ENCODE measurements at places on chromosomes 7 and 10. TPM values are rescaled to one million over a fixed set of nuclear protein-coding genes. Genes with fewer than 3 reads are reported as not detected.
A peak's percentile ranks its signal among the peaks of the same experiment; 100 is the strongest.

- no peaks in the 10 kb centered on the region for H3K27me3 ChIP-seq
- H3K4me1 ChIP-seq = peaks cover 21% of the 10 kb centered on the region
- H3K27ac ChIP-seq = peak overlapping the region; percentile 59
- no peak overlapping the region for H3K4me3 ChIP-seq
- DNase-seq = peak; percentile 52
These were observed 208.7 kb upstream of the FAM3C start for GRCh38 chr7:121604627-121605316.

DNA sequence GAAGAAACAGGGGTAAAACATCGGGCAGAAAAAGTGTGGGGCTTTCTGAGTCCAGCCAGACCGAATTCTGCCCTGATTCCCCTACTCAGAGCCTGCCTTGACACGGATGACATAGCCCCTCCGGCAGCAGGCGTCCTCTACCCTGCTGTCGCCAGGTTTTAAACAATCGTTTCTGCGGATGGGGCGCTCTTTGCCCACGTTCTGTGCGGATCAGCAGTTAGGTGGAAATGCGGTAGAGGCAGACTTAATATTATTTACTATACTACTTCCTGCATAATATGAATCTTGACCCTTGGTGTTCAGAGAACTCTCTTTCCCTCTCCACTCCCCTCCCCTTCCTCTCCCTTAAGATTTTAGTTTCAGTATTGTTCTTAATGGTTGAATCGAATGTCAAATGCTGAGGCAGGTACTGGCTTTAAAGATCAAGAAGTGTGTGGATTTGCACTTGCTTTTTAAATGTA is 2.4 kb downstream of the GATA3 start:
- peaks cover 24% of the 10 kb centered on the region for H3K4me1 ChIP-seq
- no peak for DNase-seq
- peaks cover 13% of the 10 kb centered on the region for H3K27me3 ChIP-seq
- peak overlapping the region; percentile 22 for H3K27ac ChIP-seq
- H3K36me3 ChIP-seq = no peaks in the 10 kb centered on the region

- H3K27me3 ChIP-seq = no peaks in the 10 kb centered on the region
- no peaks in the 10 kb centered on the region for H3K4me1 ChIP-seq
- no peaks in the 10 kb centered on the region for H3K36me3 ChIP-seq
- no peak for DNase-seq
- no peak overlapping the region for H3K27ac ChIP-seq
These were observed 86.3 kb downstream of the FGFR2 start for GRCh38 chr10:121511943-121512342.

- H3K4me1 ChIP-seq = peaks cover 16% of the 10 kb centered on the region
- H3K4me3 ChIP-seq = no peak overlapping the region
- H3K27ac ChIP-seq = peak overlapping the region; percentile 62
- DNase-seq = no peak
- H3K27me3 ChIP-seq = no peaks in the 10 kb centered on the region
- H3K36me3 ChIP-seq = no peaks in the 10 kb centered on the region
These were observed 245.0 kb downstream of the PRPF18 start for GRCh38 chr10:13831711-13832141.

DNA sequence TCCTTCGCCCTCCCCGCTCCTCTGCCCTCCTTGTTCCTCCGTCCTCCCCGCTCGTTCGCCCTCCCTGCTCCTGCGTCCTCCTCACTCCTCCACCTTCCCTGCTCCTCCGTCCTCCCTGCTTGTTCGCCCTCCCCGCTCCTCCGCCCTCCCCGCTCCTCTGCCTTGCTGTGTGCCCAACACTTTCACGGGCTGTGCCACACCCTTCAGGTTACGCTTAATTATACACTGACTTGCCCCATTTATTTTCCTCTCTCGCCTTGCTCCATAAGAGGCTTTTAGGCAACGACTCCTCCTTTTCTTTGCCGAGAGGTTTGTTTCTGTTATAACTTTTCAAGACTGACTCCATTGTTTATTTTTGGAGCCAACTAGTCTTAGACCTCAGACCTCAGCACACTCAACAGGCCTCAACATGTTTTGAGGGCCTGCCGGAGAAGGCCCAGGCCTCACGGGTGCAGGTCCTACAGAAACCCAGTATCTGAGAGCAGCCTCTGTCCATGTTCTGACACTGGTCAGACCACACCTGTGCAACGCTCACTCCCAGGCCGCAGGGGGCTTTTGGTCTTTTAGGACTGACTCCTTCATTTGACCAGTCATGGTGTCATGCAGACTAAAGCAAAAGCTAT is 18.2 kb upstream of the PRKAG2 start:
- no peak overlapping the region for H3K27ac ChIP-seq
- no peak for DNase-seq
- no peaks in the 10 kb centered on the region for H3K36me3 ChIP-seq
- peaks cover 7% of the 10 kb centered on the region for H3K27me3 ChIP-seq
- H3K4me3 ChIP-seq = no peak overlapping the region

The EN2 gene
- 0.13 TPM for polyA plus RNA-seq

The AZGP1 gene
- 3.9 TPM for polyA plus RNA-seq
